ENCODE measurements at places on chromosomes 12 and 14.

GRCh38 chr12:40137252-40137651 lies 31.4 kb upstream of the SLC2A13 start:
- no peak for DNase-seq

DNA sequence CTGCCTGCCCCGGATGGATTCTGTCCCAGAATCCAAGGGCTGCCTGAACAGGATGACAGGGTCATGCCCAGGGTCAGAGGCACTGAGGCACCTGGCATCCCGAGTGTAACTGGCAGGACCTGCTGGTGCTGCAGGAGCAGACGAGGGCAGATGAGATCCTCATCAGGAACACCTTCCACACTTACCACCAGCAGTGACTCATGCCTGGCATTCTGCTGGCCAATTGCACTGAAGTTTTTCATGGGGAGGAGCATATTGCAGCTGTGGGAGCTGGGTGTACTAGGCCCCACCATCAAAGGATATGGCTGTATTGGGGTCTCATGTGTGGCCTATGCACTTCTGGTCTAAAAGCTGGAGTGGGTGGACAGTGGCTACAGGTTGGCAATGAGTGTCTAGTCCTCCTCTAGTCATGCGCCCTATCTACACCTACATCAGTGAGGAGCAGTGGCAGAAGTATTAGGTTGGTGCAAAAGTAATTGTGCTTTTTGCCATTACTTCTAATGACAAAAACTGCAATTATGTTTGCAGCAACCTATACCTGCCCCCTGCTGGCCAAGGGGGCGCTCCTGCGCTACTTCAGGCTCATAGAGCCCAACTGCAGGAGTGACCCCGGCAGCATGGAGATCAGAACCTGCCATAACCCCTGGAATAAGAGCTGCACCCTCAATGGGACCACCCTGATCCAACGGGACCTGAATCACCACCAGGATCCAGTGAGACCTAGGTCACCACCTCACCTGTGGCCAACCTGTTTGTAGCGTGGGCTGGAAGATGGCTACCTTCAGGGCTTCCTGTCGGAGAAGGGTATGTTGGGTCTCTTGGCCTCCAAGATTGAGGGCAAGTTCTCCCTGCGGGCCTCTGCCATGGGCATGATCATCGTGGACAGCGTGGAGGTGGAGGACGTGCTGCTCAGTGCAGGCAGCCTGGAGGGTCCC lies 8.0 kb upstream of the C12orf42 start:
- peak; percentile 58 for DNase-seq

DNA sequence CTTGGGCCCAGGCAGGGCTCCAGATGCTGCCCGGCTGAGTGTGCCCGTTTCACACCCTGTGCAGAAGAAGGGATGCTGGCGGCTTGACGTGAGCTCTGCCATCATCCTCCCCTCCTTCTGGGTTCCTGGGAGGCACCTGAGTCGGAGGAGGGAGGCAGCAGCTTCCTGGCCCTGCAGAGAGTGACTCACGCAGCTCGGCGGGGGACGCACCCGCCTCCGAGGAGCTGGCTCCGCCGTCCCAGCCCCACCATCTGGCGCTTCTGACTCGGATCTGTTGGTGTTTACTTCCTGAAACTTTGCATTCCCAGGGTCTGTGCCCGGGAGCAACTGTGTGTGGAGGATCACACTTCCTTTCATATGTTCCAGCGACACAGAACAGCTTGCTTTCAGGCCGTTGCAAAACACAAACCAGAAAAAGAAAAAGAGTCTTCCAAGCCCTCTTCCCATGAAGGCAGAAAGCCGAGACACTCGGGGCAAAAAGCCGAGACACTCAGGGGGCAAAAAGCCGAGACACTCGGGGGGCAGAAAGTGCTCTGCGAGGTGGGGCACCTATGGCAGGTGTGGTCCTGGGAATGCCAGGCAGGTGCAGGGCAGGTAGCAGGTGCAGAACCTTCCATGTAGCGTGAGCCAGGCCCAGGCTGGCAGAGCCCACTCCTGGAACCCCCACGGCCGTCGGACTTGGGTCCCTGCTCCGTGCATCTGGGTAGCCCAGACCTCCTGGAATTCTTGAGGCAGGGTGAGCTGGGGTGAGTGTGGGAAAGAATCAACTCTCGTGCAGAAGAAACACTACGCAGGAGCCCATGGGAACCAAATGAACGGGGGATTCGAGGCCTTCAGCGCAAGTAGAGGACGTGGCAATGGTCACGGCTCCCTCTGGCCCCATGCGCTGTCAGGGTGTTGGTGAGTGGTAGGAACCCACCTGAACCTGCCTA lies 27.6 kb upstream of the GALNT9 start:
- peak; percentile 80 for DNase-seq

GRCh38 chr14:72499746-72500145 lies 394.2 kb downstream of the DPF3 start:
- DNase-seq, result no peak

DNA sequence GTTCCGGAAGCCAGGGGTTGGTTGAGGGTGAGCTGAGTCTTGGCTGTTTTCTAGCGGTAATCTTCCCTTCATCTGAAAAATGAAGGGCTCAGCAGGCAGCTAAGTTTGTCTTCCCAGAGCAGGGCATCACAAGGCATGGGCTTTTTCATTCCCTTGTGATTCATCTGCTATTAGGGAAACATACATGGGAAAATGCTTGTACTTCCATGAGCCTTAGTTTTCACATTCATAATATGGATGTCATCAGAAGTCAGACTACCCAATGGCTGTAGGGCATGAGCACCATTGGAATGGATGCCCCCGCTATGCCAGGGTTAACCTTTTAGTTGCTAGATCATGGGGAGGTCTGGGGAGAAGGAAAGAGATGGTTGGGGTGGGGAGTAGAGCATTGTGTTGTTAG lies 18.7 kb downstream of the HELB start:
- no peak for DNase-seq

DNA sequence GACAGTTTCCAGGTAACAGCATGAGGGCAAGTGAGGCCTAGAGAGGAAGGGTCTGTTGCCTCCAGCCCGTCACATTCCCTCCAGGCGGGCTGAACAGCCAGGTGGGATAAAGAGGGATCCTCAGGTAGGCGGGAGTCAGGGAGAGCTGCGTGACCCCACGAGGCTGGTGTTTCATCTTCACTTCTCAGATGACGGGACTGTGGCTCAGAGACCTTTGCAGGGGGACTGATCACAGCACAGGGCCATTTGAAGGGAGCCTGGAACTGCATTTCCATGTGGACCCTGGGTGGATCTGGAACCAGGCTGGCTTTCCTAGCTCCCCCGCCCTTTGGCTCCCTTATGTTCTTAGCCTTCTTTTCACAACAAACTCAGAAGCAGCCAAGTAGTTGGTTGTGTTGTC lies 37.4 kb downstream of the SH2B3 start:
- DNase-seq, result no peak

Measured in iPS-NIHi11 (cell line).